ENCODE measurements at places on chromosomes 16 and 17.

DNA sequence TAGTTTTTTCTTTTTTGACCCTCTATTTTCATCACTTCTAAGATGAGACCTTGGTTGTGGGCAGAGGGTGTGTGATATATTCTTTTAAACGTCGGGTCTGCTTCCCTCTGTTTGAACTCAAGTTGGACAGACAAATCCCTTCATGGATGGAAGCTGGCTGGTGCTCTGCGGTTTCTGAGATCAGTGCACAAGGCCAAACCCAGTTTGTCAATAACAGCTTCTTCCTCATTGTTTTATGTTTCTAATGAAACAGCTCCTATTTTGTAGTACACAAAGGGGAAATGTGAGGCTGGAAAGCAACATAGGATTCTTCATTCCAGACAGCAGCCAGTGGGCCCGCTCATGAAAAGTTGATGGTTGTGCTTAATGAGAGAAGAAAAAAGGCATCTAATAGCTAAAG is 159.6 kb downstream of the PRKCA start:
- no peak for DNase-seq

DNA sequence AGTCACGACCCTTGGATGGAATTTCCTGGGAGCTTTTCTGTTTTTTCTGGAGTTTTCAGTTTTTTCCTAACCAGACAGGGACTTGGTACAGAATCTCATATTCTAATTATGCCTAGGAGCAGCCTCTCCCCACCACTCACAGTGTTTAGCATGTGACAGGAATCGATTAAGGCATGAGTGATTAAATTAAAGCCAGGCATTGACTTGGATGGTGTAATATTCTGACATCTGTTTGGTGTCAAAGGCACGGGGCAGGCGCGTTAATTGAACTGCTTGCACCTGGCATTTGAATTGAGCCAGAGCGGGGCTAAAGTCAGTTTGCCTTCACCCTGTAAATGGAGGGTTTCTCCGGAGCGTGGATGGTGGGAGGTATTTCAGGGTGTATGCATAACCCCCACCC is 11.9 kb downstream of the MAPT start:
- DNase-seq: no peak

DNA sequence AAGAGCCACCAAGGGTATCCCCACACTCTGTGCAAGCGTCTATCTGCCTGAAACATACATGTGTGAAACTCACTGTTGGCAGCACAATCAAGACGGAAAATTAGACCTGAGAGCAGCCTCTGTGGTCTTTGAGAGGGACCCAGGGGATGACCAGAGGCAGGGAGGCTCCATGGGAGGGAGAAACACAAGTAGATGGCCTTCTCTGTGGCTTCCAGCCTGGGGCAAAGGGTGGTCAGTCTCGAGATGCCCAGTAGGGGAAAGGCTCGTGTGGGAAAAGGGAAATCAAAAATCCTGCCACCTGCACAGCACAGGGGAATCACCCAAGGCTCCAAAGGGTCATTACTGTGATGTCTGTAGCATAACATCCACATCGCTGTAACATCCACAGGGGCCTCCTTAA is 823.3 kb downstream of the KCNJ18 start:
- no peak for DNase-seq

GRCh38 chr16:12267491-12267890 is 291.0 kb downstream of the SNX29 start:
- DNase-seq: no peak

- DNase-seq: no peak
Observed at GRCh38 chr17:78785011-78785662, 3.1 kb upstream of the CYTH1 start.

DNA sequence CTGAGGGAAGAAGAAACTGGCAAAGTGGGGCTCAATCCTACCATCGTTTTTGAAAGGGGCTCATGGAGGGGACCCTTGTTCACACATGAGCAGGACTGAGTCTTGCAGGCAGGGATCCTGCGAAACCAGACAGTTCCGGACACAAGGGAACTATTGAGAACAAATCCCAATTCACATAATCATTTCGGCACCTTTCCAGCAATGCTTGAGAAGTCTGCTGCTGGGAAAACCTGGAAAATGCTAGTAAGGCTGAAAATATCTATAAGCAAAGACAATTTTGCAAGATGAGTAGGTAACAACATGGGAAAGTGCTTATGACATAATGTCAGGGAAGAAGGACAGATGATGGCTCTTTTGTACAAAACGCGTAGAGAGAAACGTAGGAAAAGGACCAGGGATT is 52.1 kb upstream of the BPTF start:
- DNase-seq: no peak

- no peak for DNase-seq
Observed at GRCh38 chr16:25416002-25416401, 158.4 kb upstream of the ZKSCAN2 start.

DNA sequence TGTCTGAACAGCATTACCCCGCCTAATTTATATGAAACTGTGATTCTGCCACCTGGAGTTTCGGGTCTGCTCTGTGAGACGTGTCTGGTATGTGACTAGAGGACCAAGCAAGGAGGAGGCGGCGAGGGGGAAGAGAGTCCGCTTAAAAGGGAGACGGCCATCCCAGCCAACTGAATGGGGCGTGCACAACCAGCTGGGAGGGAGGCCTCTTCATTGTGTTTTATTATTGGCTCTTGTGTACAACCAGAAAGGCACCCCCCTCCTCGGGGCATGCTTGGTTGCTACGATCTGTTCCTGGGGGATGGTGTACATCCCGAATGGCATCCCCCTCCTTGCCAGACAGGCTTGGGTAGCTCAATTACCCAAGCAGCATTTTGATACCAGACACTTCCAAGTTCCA is 384.5 kb upstream of the SALL1 start:
- no peak for DNase-seq

DNA sequence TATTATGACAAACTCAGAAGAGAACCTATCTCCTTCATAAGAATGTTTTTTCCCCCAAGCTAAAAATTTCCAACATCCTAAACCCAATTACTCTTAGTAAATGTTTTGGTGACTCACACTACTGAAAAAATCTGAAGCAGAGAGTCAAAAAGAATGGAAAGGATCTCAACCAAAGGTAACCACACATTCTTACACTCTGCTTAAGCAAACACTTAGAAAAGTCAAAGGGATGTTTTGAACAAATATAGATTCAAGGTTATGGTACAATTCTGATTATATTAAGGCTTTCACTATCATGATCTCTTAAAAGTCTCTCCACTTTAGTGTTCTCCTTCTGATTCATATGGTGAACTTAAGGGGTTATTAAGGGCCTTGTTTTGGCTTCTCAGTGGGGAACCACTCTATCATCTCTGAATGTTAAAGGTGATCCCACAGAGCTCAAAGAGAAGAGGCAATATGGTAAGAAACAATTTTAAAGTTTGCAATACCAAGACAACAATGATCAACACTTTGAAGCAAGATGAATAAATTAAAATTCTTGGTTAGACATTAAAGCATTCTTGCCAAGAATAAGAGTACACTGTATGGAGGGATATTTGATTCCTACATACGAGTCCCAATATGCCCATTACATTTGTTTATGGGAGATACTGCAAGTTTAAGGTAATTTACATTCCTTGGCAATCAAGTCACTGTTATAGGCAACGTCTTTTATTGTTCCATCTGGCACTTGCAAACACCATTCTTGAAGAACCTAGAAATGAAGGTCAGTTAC is 69.2 kb downstream of the CDC27 start:
- no peak for DNase-seq

DNA sequence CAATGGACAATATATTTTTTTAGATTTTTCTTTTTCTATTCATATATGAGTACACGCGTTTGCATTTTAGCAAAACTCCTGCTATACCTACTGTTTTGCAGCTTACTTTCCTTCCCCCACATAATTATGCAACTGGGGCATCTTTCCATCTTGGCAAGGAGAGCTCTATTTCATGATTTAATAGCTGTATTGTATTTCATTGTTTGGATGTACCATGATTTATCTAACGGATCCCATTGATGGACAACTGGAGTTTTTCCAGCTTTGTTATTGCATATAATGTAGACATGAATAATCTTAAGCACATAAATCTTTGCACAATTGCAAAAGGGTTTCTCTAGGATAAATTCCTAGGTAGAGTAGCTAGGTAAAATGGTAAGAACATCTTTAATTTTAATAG is 133.9 kb downstream of the PITPNC1 start:
- DNase-seq: no peak

GRCh38 chr16:88700322-88700635 is 5.9 kb downstream of the RNF166 start:
- DNase-seq: no peak

GRCh38 chr17:52159246-52160135 is 977 bp upstream of the CA10 start:
- no peak for DNase-seq
